ENCODE measurements at places on chromosomes 4 and X. TPM values are rescaled to one million over a fixed set of nuclear protein-coding genes. Genes with fewer than 3 reads are reported as not detected.

The LIMCH1 gene
- not detected for total RNA-seq

DNA sequence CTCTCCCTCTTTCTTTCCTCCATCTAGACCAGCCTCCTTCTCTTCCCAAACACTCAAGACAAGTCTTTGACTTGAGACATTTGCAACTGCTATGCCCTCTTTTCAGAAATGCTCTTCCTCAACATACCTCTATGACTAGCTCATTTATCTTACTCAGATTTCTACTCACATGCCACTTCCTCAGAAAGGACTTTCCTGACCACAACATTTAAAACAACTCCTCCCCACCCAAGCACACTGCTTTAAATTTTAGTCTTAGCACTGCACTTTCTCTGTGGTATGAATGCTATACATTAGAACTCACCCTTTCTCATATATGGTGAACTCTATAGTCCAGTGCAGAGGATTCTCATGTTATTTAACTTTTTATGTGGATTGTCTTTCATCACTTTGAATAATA, 28.4 kb upstream of the SULT1E1 start:
- no peak for DNase-seq

- DNase-seq: no peak
Measured at GRCh38 chrX:134236626-134237614, at the start of gene CCDC160. Gene CCDC160 (plus strand): TSS chrX:134237182. CDS start chrX:134244801, 7,619 bp downstream.

The CLTRN gene
- 0.68 TPM for total RNA-seq

DNA sequence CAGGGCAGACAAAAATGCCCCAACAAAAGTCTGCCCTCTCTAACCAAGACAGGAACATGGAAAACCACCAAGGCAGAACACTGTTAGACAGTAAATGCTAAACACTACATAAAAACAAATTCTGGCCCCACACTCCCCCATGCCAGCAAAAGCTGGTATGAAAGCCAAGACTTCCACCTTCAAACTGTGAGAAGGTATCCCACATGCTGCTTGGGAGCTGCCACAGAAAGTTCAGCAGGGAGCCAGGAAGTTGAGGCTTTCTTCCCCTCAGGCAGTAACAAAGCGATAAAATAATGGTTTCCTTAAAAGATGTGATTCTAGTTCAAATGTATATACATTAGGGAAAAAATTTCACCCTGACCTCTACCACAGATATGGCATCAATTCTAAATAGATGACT, 770.4 kb upstream of the NDST4 start:
- DNase-seq: no peak

The NDNF gene
- total RNA-seq: not detected

The EPGN gene
- not detected for total RNA-seq

GRCh38 chr4:101271516-101271915, 75.8 kb downstream of the PPP3CA start:
- DNase-seq: no peak

The CDX4 gene
- total RNA-seq: not detected

GRCh38 chr4:152513078-152513477, 22.8 kb downstream of the FBXW7 start:
- DNase-seq: no peak
